ENCODE measurements at places on chromosomes 13 and 19.

GRCh38 chr13:41565846-41566245 is 108.5 kb downstream of the RGCC start:
- no peak for DNase-seq

- DNase-seq = no peak
Measured at GRCh38 chr13:79522583-79522982, 41.6 kb downstream of the NDFIP2 start.

DNA sequence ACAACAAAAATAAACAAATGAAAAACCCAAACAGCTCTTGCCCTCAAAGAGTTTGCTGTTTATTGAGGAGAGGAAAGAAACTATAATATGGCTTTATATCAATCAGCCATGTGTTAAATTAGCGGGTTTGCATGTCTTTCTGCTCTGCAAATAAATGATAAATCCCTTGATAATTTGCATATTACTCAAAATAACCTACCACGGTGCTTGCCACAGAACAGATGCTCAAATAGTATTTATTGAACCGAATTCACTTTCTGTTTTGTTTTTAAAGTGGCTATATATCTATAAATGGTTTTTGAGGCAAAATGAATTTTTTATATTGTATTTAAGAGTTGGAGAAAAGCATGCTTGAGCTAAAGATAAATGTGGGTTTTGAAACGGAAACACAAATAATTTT is 428.1 kb downstream of the ITGBL1 start:
- no peak for DNase-seq

DNA sequence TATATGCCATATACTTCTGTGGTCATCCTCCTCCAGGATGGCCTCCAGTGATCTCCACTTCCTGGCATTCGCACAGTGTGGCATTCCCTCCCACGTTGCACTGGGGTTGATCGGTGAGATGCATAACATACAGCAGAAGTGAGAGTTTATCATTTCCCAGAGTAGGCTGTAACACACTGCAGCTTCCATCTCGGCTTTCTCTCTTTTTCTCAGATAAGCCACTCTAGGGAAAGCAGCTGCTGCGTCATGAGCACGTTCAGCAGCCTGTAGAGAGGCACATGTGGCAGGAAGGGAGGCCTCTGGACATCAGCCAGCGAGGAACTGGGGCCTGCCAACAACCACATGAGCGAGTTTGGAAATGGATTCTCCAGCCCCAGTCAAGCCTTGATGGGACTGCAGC is 807.1 kb downstream of the DIAPH3 start:
- no peak for DNase-seq

GRCh38 chr13:34151885-34152284 is 333.9 kb downstream of the RFC3 start:
- no peak for DNase-seq
